Endodermal cell (in vitro differentiated cells): ENCODE measurements at places on chromosomes 6 and 20.

GRCh38 chr20:15011631-15012030 is 674.2 kb upstream of the FLRT3 start:
- DNase-seq, result no peak

DNA sequence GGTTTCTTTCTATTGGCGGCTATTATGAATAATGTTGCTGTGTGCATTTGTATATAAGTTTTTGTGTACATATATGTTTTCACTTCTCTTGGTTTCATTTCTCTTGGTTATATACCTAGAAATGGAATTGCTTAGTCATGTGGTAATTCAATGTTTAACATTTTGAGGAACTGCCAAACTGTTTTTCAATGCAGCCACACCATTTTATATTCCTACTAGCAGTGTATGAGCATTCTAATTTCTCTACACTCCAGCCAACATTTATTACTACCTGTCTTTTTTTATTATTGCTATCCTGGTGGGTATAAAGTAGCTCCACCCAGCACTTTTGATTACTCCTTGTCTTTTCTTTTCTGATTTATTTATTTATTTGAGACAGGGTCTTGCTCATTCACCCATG is 54.8 kb downstream of the PHACTR2 start:
- DNase-seq, result no peak

DNA sequence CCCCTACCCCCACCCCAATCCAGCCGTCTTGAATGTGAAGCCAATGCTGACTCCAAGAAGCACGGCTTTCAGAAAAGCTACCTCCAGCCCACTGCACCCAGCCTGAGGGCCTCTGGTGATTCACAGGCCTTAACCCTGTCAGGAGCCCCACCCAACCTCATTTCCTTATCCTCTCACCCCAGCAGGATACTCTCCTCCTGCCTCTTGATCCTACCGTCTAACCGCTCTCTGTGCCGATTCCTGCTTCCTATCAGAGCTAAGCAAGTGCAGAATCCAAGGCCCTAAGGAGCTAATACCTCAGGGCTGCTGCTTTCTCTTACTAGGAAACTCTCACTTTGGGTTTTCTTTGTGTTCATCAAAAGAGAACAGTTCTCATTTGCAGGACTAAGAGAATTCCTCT is 47.2 kb downstream of the TRERF1 start:
- peak; percentile 83 for DNase-seq

DNA sequence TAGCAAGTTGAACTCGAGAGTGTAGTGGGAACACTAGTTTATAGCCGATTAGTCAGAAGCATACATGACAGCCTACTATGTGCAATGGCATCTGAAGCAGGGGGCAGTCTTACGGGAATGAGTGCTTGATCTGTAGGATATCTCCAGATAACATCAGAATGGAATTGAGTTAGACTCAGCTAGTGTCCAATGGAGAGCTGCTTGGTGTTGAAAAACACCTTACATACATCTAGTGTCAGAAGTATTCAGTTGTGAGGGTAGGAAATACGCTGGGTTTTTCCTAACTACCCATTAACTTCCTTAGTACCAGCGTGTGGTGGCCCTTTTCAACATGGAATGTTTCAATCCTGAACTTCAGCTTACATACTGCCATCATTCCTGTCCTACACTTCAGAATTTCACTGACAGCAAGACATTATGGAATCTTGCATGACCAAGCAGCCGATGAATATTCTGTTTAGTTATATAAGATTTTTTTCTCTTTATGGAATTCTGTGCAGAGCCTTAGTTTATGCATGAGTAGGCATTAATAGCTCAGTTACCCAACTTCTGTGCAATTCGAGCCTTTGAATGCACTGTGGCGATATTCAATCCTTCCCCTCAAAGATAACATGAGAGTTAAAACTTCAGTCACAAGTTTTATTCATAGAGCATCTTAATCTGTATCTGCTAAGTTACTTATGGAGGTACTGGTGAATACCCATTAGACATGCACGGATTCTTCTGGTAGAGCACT is 218.6 kb upstream of the MOCS1 start:
- DNase-seq, result no peak

DNA sequence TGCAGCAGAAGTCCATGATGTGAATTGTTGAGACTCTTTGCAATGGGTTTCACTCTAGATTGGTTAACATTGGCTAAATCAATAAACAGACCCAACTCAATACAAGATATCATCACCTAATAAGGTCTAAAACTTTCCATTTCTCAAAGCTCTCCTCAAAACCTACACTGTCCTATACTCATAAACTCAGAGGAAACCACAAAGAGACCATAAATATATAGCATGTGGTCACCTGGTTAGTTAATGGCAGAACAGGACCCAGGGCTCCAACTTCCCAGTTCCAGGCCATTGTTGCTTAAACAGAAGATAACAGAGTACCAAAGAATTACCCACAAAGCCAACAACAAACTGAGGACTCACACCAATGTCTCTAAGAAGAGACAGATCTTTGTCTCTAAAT is 12.0 kb downstream of the RTN4IP1 start:
- DNase-seq, result no peak

GRCh38 chr20:37295001-37295400 is 5.5 kb downstream of the MANBAL start:
- no peak for DNase-seq

DNA sequence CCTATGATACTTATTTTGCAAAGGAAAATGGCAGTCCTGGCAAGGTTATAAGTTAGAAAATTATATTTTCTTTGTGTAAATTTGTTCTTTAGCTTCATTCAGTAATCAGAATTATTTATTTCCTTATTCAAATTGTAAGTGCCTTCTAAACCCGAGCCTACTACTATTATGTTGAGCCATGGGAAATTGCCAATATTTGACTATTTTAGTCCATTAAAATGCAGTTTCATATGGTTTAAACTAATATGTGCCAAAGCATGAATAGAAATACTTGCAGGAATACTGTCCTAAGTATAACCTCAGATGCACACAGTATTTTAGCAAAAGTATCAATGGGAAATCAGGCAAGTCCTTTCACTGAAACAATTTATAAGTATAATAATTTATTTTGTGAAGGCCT is 228.4 kb downstream of the LAMA2 start:
- no peak for DNase-seq

- peak; percentile 90 for DNase-seq
These were observed at the start of gene ARFGEF3 for GRCh38 chr6:138161338-138162110. Gene ARFGEF3, plus strand, starts transcription at chr6:138161939. Its CDS starts 148 bp downstream, at chr6:138162087.

- DNase-seq, result no peak
These were observed 56.8 kb downstream of the UTRN start for GRCh38 chr6:144341831-144342527.

GRCh38 chr6:108661430-108661829 is 100.7 kb downstream of the FOXO3 start:
- DNase-seq, result no peak
